ENCODE measurements at places on chromosomes 4 and X. TPM values are rescaled to one million over a fixed set of nuclear protein-coding genes. Genes with fewer than 3 reads are reported as not detected.

Gene MED14
- 39.3 TPM for total RNA-seq

Gene GPR173
- total RNA-seq = 0.33 TPM

Gene EPGN
- total RNA-seq = not detected

Gene NBDY
- total RNA-seq = 25.1 TPM
